GM23338 (cell line): ENCODE measurements at places on chromosomes 16 and 17. TPM values are rescaled to one million over a fixed set of nuclear protein-coding genes. Genes with fewer than 3 reads are reported as not detected.

- DNase-seq: no peak
Measured at GRCh38 chr16:73129455-73129854, 81.5 kb upstream of the ZFHX3 start.

DNA sequence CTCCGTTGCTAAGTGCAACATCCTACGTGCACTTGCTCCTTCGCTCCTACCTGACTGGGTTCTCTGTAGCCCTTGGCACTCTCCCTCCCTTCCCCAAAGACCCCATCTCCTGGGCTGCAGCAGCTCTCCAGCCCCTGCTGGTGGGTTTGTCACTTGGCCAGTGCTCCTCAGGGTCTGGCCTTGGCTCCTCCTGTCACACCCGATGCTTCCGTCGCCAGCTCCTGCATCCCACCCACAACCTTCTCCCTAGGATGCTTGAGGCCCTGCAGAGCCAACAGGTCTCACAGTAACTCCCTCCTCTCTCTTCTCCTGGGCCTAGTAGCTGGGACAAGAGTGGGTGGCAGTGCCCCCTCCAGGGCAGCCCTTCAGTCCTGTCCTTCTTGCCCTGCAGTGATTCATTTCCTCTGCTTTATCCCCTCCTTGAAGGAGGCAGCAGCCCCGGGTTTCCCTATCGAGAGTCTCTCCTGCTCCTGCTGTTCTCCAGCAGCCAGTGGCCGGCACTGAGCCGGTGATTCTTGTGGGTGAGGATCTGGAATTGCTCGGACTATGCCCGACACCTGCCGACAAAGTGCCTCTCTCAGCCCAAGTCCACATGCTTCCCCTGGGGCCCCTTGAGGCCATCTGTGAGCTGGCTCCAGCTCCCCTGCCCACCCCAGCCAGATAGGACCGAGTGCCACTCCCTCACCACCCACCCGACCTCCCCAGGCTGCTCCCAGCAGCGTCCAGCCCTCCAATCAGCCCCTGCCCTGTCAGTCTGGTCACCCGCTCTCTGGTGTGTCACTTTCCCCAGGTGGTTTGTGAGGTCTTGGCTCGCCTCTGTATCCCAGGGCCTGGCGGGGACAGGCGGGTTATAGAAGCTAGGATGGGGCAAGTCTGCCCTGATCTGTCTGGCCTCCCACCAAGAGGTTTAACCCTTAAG, 3.8 kb downstream of the LITAFD start:
- DNase-seq: peak; percentile 60

DNA sequence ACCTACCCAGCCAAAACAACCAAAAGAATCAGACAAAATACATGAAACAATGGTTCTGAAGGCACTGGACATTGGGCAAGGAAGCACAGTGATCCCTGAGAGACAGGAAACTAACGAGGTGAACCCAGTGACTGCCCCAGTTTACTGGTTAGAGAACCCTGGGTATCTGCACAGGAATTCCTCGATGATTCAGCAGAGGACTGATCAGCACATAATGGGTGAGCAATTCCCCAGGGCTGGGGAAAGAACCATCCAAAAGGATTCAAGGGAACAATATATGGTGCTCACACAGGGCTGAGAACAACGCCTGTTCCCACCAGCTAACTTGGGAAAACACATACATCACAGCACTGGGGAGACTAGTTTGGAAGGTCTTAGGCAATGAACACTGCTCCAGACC, 167.2 kb downstream of the PARN start:
- no peak for DNase-seq

GRCh38 chr16:84356591-84357116, 11.7 kb upstream of the ATP2C2 start:
- no peak for DNase-seq

DNA sequence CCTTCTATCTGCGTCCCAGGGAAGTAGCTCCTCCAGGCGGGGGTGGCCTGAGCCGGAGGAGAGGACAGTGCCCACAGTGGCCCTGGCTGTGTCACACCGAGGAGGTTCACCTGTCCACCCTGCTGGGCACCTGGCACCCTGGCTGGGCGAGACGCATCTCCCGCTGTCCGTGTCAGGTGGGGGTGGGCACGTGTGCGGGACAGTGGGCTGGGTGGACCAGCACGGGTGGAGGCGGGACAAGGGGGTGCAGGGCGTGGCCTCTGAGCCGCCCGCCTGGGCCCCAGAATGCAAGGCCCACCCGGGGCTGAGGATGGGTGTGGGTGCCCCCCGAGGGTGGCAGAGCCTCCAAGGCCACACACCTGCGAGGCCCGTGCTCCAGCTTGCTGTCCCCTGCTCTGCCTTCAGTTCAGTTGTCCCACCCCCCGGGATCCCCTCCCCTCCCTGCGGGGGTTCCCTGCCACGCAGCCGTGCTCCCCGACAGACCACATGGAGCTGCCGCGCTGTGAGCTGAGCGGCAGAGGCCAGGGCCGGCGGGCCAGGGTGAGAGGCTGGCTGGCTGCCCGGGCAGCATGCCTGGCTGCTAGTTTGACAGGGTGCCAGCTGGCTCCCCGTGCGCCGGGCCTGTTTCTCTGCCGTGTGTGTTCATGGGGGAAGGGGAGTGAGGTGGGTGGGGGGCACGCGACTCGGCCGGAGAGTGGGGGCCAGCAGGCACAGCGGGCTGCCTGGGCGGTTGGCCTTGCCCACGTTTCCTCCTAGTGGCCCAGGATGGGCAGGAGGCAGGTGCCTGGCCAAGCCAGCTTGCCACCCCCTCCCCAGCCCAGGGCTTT, 33.9 kb downstream of the BAHCC1 start:
- DNase-seq: no peak

DNA sequence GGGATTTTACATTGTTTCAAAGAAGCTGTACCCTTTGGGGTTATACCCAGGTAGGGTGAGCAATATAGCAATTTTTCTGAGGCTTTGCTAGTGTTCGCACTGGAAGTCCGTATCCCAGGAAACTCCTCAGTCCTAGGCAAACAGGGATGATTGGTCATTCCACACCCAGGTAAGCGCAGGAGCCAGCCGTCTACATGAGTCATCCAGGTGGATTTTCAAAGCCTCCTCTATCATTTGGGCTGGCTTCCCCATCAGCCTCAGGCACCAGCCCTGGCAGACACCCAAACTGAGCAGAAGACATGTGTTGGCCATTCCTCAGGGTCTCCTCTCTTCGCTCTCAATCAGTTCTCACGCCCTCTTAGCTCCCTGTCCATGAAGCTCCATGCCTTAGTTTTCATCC, 135.6 kb downstream of the AIPL1 start:
- DNase-seq: no peak

- no peak for DNase-seq
Measured at GRCh38 chr16:23836078-23836403, 258 bp downstream of the PRKCB start.

DNA sequence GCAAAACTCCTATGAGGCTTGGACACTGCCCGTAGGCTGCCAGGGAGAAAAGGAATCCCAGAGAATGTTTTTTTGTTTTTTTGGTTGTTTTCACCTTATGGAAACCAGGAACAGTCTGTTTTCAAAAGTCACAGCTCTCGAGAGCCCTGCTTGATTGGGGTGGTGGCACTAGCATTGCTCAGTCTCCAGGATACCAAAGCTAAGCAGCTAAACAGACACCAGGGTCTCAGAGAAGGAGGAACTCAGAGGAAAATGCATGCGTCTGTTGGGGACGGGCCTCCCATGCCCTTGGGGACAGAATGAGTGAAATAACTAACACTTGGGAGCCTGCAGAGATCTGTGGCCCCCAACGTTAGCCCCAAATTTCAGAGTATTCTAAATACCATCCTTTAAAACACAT, 178.8 kb downstream of the SOX9 start:
- DNase-seq: no peak

- no peak for DNase-seq
Measured at GRCh38 chr16:72876981-72877373, 171.0 kb downstream of the ZFHX3 start.

GRCh38 chr16:14286368-14287230, 215.5 kb downstream of the MRTFB start:
- DNase-seq: peak; percentile 77

DNA sequence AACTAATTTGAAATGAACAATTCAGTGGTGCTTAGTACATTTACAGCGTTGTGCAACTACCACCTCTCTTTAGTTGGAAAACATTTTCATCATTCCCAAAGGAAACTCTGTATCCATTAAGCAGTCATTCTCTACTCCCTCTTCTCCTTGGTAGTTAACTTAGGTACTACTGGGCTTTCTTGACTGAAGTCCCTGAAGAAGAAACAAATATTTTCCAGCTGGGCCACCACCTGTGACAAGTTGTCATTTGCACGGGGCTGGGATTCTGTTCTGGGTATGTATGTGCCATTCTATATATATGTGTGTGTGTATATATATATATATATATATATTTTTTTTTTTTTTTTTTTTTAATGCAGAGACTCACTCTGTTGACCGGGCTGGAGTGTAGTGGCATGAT, 15.4 kb upstream of the RMI2 start:
- DNase-seq: no peak

GRCh38 chr16:54466233-54466632, 179.6 kb upstream of the IRX3 start:
- DNase-seq: no peak

DNA sequence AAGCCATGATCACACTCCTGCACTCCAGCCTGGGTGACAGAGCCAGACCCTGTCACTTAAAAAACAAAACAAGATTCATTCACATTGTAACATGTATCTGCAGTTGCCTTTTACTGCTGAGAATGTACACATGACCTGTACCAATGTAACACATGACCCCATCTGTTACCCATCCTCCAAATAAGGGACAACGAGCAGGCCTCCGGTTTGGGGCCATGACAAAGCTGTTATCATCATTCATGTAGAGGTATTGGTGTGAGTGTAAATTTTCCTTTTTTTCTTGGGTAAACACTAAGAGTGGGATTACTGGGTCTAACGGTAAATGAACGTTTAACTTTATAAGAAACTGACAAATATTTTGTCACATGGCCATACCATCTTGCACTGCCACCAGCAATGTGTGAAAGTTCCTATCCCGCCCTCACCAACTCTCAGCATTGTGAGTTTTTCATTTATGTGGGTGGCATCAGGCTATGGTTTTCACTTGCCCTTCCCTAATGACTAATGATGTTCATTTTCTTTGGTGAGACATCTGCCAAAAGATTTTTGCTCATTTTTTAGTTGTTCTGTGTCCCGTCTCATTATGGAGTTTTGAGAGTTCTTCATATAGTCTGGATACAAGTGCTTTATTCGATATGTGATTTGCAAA, 145.5 kb downstream of the C16orf78 start:
- DNase-seq: no peak

- no peak for DNase-seq
Measured at GRCh38 chr16:47254756-47255155, 111.0 kb upstream of the NETO2 start.

GRCh38 chr17:77649717-77650211, 308.7 kb upstream of the TNRC6C start:
- DNase-seq: no peak

- no peak for DNase-seq
Measured at GRCh38 chr16:17346621-17347569, 123.9 kb downstream of the XYLT1 start.

NPIPB13 gene
- total RNA-seq: 2.2 and 7.6 TPM in 2 replicates

MYLK3 gene
- total RNA-seq: 0.35 and 0.63 TPM in 2 replicates

SPATA32 gene
- not detected in 2 replicates for total RNA-seq

SNAI3 gene
- total RNA-seq: 19.2 and 19.4 TPM in 2 replicates

MILR1 gene
- not detected in 2 replicates for total RNA-seq

ADORA2B gene
- total RNA-seq: 7.9 and 13.1 TPM in 2 replicates

KIF1C gene
- total RNA-seq: 56.4 and 61.4 TPM in 2 replicates

SERPINF2 gene
- total RNA-seq: 0.47 and 0.66 TPM in 2 replicates

HELZ gene
- total RNA-seq: 38.8 and 62.0 TPM in 2 replicates

CAPN15 gene
- 142 and 164 TPM in 2 replicates for total RNA-seq

CACNA1G gene
- 3.6 and 5.1 TPM in 2 replicates for total RNA-seq

CDK3 gene
- total RNA-seq: 5.9 and 10.2 TPM in 2 replicates

SLFN5 gene
- total RNA-seq: 6.4 and 8.5 TPM in 2 replicates

MYH3 gene
- 1.1 and 1.8 TPM in 2 replicates for total RNA-seq
